ENCODE measurements at places on chromosomes 4 and X.

- no peak for DNase-seq
These were observed 15.6 kb upstream of the FAM47E start for GRCh38 chr4:76235915-76236314.

GRCh38 chr4:149512501-149512900, 303.1 kb downstream of the IQCM start:
- no peak for DNase-seq

- DNase-seq = no peak
These were observed 21.7 kb upstream of the MED14 start for GRCh38 chrX:40757058-40757457.

- DNase-seq = no peak
These were observed 4.7 kb downstream of the SRPX2 start for GRCh38 chrX:100648458-100649417.

GRCh38 chr4:144582105-144582850, 63.7 kb upstream of the HHIP start:
- no peak for DNase-seq

DNA sequence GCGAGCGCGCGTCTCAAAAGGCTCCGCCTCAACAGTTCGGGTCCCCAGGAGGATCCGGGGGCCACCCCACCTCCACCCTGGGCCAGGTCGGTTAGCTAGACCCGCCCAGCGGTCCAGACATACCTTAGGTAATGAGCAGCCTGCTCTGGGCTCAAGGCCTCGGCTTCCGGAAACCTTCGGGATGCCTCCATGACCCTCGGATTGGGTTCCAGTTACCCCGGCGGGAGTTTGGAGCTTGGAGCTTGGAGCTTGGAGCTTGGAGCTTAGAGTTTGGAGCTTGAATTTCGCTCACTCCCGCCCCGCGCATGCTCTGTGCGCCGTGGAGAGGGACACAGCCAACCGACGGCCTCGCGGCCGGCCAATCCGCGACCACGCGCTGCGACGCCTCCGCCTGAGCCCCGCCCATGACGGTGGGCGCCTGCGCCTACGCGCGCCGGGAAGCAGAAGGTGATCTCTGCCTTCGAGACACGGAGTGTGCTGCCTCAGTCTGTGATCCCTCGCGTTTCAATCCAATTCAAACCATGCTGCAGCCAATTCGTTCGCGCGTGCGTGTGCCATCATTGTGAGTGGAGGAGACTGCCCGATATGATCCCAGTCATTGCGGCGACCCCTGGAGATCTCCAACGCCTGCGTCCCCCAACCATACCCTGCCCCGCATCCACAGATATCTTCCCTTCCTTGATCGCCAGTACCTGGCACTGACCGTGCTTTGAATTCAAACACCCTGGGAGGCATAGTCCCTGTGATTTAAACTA, at the start of gene ERCC6L:
TSS of gene ERCC6L (minus strand) at position 307 of the 755 bp plus-strand sequence. CDS start at position 191, 116 bp downstream.
- peak; percentile 80 for DNase-seq

DNA sequence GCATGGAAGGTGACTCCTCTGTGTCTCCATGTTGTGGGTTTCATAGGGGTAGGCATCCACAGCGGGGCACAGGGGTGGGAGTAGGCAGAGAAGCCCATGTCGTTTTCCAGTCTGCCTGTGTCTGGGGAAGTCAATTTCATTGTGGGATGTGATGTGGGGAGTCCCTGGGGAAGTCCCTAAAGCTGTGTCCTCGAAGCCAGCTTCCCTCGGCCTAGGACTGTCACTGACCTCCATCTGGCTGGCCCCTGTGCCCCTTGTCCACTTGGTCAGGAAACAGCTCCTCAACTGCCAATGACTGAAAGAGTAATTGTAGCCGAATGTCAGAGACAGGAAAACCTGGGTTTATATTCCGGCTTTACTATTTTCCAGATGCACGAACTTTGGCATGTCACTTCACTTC, 109.6 kb downstream of the DRD5 start:
- no peak for DNase-seq

GRCh38 chrX:129777218-129778030, 2.3 kb upstream of the SASH3 start:
- DNase-seq = no peak

GRCh38 chrX:113195949-113196348, 355.3 kb upstream of the AMOT start:
- no peak for DNase-seq

DNA sequence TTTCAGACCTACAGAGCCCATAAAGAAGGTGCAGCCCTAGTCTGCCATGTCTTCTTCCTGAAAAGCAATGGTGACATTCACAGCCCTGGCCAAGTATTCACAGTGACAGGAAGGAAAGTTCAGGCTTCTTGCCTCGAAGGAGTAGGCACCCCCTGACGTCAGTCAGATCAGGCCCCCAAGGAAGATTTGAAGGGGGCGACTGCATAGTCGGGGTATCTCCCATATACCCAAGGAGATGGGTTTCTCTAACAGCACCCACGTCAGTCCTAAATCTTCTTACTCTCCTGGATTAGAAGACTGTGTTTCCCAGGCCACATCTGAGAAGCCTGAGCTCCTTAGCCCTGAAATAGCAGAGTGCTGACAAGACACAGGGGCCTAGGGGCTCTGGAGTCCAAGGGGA, at the start of gene PPEF2:
TSS of gene PPEF2 (minus strand) at position 101 of the 400 bp plus-strand sequence. CDS start 6,127 bp downstream, outside the sequence.
- no peak for DNase-seq

DNA sequence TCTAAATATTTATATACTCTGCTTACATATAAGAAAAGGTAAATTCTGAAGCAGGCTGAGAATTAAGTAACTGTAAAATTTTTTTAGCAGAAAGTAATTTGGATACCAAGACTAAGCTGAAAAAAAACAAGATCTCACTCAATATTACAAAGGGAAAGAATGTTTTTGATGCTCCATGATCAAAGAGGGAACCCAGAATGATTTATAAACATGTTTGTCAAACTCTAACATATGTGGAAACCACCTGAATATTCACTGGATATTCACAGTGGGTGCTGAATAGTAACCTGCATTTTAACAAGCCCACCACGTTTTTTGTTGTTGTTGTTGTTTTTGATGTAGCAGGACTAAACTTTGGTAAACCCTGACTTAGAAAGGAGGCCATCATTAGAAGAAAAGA, 324.9 kb upstream of the GATB start:
- no peak for DNase-seq

Data from NCI-H1092 (cell line).